ENCODE measurements at places on chromosomes 11 and 22.

DNA sequence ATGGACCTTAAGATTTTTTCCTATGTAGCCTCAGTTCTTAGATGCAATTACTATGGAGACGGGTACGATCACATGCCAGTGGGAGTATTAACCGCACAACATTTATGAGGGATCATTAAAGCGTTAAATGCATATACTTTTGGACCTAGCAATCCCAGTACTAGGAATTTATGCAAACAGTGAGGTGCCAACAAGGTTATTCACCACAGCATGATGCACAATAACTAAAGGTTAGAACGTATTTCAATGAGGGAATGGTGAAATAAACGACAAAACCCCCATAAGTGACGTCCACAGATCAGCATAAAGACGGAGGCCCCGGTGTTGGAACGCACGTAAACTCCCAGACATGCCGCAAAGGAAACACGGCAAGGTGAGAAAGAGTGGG is 539 bp downstream of the SIRT3 start:
- DNase-seq = no peak

DNA sequence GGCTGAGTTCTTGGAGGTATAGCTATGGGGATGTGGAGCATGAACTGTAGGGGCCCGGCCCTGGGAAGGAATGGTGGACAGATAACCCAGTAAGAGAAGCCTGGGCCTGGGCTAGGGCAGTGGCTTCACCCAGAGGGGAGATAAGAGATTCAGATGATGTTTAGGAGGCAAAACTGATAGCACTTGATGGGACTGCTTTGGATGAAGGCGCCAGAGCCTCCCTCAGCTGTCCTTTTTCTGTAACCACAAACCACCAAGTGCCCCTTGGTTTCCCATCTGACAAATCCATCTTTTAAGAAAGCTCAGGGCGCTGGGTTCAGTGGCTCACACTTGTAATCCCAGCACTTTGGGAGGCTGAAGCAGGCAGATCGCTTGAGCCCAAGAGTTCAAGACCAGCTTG is 23.4 kb downstream of the RELT start:
- no peak for DNase-seq

DNA sequence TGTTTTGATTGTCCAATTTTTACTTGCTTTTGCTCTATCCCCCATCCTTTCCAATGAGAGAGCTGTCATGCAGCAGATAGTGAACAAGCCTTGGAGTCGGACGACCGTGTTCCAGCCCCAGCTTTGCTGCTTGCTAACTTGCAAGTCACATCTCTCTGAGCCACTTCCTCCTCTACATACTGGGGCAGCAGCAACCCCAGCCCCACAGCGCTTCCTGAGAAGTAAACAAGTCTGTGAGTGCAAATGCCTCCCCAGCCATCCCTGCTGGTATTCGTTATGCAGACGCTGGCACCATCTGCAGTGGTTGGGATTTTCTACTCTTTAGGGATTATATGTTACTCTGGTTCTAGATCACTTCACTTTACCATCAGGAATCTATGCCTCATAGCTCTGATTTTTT is 35.0 kb downstream of the TPBGL start:
- DNase-seq = peak; percentile 47

- DNase-seq = no peak
These were observed 139.6 kb upstream of the E2F8 start for GRCh38 chr11:19380375-19380774.

DNA sequence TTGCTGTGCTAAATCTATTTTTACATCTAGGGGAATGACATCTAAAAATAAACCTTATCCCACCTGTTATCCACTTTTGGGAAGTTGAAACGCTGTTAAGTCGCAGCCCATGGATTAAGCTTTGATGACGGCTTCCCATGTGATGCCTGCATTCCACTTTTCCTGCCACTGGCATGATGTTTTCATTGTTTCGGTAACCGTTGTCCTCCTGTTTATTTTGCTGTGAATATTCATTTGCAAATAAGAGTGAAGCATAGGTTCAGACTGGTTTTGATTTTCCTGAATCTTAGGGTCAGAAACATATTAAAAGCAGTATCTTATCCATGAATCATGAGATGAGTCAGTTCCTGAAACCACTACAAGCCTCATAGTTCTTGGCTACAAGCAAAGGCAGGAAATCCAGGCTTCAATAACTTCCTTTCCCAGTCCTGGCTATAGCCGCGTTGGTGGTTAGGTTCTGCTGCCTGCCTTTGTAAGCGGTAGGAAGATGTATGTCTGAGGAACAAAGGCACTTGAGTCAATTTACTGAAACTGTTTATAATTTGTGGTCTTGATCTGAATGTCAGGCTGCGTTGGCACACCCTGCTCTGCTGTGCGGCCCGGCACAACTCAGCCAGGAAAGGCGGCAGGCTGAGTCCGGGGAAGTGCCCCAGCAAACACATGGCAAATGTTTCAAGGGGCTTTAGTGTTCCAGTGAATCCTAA is 19.4 kb downstream of the TEAD1 start:
- DNase-seq = no peak

DNA sequence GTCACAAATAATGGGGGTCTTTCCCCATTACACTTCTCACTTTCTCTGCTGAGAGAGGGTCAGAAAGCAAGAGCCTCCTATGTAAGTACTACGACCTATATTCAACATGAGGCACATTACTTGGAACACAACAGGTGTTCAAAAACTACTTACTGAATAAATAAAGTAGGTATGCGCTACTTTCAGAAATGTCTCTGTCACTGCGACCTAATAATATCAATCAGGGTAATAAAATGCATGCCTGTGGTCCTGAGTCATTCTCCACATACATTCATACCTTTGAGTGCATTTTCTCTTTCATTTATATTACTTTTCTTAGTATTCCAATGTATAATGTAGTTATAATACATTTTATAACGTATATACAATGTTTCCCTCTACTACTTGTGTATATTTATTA is 838.9 kb downstream of the DLG2 start:
- DNase-seq = no peak

GRCh38 chr11:85809863-85810262 is 1.1 kb downstream of the SYTL2 start:
- DNase-seq = peak; percentile 37

GRCh38 chr11:35588627-35589026 is 29.6 kb upstream of the FJX1 start:
- DNase-seq = no peak

GRCh38 chr22:50059881-50060262 is 1.8 kb upstream of the TTLL8 start:
- no peak for DNase-seq

- no peak for DNase-seq
These were observed 306.8 kb downstream of the CNTN5 start for GRCh38 chr11:99327527-99327926.

GRCh38 chr22:42192547-42192946 is 61.9 kb upstream of the CYP2D6 start:
- no peak for DNase-seq

DNA sequence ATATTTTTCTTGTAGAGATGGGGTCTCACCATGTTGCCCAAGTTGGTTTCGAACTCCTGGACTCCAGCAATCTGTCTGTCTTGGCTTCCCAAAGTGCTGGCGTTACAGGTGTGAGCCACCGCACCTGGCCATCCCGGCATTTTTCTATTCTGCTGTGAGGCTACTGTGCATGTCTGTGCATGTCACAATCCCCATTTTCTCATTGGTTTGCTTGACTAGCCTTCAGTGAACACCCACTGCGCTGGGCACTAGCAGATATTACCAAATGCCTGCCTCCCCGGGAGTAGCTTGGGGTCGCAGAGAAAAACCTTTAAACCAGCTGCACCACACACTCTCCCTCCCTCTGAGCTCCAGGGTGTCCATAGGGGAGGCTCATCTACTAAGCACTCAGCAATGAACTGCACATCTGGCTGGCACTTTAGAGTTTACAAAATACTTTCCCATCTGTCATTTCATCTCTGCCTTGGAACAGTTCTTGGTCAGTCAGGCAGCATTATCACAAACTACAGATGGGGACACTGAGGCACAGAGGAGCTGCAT is 4.9 kb downstream of the CSNK1E start:
- no peak for DNase-seq

GRCh38 chr11:32333320-32333991 is 101.9 kb downstream of the WT1 start:
- DNase-seq = peak; percentile 51

GRCh38 chr11:87840786-87841185 is 334.5 kb downstream of the RAB38 start:
- no peak for DNase-seq

- DNase-seq = no peak
These were observed 14.8 kb downstream of the FLI1 start for GRCh38 chr11:128708660-128709059.

DNA sequence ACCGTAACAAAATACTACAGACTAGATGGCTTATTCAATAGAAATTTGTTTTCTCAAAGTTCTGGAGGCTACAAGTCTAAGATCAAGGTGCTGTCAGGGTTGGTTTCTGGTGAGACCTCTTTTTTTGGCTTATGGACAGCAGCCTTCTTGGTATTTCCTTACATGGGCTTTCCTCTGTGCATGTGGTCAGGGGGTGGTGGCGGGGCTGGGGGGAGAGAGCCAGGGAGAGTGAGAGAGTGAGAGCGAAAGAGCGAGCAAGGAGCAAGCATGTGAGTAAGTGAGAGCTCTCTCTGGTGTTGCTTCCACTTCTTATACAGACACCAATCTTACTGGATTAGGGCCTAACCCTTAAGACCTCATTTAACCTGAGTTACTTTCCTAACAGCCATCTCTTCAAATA is 181.5 kb downstream of the TMEM135 start:
- no peak for DNase-seq

DNA sequence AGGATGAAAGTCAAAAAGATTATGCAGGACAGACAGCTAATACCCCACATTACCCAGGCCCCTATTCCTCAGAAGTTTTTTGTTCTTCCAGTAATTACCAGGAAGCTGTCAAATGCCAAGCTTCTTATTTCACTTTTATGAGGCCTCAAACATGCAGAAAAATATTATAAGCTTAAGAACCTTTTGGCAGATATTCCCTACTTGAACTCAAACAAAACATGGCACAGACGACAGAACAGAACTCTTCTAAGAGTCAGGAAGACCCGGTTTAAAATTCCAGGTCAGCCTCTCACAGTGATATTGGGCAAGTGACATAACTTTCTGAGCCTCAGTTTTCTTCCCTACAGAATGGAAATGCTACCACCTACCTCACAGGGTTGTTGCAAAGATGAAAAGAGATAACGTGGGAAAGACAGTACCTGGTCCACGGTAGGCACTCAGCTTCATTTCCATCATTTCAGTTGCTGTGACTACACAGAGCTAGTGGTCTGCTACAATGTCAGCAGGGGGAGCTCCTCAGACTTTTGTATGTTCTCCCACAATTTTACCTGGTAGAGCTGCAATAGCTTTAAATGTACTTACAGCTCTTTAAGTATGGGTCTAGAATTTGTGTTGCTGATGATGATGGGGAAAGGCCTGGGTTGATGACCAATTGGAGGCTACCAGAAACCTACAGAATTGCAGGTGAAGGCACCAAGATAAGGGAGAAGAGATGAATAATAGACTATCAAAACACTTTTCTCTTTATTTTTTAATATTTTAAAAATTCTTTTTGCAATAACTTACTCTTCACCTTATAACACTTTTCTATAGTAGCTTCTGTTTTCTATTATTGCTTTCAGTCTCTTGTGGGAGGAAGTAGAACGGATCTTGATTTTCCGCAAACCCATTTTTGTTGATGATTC is 98.3 kb upstream of the CHRM4 start:
- peak; percentile 11 for DNase-seq

DNA sequence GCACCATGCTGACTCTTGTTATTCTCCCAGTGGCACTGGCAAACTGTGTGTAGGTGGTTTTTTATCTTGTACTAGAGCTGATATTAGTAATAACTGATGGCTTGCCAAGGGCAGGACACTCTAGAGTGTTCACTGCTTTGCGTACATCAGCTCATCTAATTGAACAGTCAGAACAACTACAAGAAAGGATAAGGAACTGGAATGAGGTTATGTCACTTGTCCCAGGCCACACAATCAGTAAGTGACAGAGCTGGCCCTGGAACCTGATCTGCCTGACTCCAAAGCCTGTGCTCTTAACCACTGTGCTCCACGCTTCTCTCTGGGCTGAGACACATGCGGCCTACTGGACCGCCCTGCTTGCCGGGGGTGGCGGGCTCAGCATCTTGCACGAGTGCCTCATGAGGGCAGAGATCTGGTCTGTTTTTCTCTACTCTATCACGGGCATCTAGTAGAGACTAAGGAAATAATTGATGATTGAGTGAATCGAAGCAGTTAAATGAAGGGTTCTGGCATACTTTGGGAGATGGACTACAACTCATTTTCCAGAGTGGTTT is 155.9 kb upstream of the SORL1-AS1 start:
- no peak for DNase-seq

GRCh38 chr11:5547982-5548381 is 358 bp downstream of the OR52H1 start:
- no peak for DNase-seq

GRCh38 chr11:65316227-65317024 is 1.8 kb downstream of the CDC42EP2 start:
- DNase-seq = no peak

DNA sequence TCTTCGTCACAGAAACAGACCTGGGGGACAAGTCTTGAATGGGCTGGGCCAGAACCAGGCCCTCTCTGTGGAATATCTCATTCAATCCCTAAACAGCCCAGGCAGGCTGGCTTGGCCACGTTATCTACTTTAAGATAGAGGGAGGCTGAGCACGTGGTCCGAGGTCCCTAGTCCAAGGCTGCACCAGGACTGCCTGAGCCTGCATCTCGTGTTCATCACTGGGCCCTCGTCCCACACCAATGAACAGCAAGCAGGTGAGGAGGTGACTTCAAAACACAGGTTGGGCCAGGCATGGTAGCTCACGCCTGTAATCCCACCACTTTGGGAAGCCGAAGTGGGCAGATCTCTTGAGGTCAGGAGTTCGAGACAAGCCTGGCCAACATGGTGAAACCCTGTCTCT is 20.3 kb upstream of the FGF3 start:
- DNase-seq = no peak

- DNase-seq = peak; percentile 12
These were observed 3.4 kb upstream of the SCGB2A2 start for GRCh38 chr11:62266558-62266957.

GRCh38 chr22:44802071-44802700 is 49.8 kb downstream of the ARHGAP8 start:
- no peak for DNase-seq

- DNase-seq = no peak
These were observed 143.0 kb upstream of the SORL1-AS1 start for GRCh38 chr11:121595717-121596161.

DNA sequence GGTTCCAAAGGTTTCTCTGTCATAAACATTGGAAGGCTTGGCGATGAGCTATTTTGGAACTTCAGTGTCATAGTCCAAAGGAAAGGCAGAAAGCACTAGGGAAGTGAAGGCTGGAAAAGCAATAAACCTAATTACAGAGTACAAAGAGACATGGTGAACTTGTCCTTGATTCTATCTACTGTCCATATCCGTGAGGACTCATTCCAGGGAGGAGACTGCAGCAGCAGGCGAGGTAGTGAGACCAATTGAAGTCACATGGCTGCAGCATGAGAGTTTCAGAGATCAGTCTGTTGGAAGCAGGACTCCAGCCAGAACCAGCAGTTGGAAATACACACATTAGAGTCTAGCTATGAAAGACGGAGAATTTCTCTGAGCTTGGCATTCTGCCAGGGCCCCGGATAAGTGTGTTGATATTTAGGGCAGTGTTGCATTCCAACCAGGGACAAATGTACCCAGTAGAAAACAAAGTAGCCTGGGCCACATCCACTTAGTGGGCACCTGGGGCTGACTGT is 54.1 kb upstream of the ARHGAP42 start:
- no peak for DNase-seq

Measured in activated naive CD8-positive, alpha-beta T cell treated with anti-CD3 and anti-CD28 coated beads, Interleukin-2, amount 50 U/mL, for 24 hours (primary cell).